ENCODE measurements at places on chromosomes 3 and 15.

DNA sequence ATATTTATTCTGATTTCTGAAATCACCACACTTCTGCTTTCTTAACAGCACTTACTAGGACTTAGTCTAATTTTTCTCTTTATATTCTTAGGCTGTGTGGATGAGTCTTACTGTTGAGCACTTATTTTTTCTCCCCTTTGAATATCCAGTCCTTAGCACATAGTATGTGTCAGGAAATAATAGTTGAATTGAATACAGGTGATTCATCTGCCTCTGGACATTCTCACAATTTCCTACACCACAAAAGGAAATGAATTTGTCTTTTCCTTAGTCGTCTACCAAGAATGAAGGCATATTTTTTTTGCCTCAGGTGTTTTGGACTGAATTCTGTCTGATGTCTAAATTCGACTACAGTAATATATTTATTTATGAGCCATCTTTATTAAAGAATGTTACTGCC lies 204.2 kb downstream of the GHSR start:
- no peak for DNase-seq

GRCh38 chr3:3066378-3066777 lies 43.8 kb downstream of the IL5RA start:
- DNase-seq, result no peak

DNA sequence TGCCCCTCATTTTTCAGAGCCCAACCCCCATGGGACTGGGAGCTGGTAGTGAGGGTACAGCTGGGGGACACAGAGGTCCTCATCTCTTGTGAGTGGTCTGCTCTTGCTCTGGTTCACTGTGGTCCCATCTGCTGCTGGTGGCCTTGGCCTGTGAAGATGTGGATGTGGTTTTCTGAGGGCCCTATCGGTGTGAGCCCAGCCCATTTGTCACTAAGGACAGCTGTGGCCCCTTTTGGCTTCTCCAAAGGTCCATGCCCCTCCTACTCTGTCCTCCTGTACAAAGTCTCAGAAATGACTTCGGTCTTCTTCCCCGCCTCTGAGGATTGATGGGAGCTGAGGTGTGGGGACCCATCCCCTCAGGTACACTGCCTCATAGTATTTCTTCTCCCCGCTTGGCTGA lies 21.0 kb downstream of the LIPC start:
- no peak for DNase-seq

- no peak for DNase-seq
These were observed 71.3 kb upstream of the WNT7A start for GRCh38 chr3:13951184-13951583.

GRCh38 chr3:184439096-184439495 lies 59.2 kb downstream of the CHRD start:
- DNase-seq, result no peak

GRCh38 chr3:101814835-101815234 lies 34.5 kb upstream of the NFKBIZ start:
- no peak for DNase-seq

Data from effector memory CD4-positive, alpha-beta T cell (primary cell).